ENCODE measurements at places on chromosomes 1 and 21.

GRCh38 chr1:22169816-22170215, 26.9 kb upstream of the WNT4 start:
- DNase-seq = no peak

DNA sequence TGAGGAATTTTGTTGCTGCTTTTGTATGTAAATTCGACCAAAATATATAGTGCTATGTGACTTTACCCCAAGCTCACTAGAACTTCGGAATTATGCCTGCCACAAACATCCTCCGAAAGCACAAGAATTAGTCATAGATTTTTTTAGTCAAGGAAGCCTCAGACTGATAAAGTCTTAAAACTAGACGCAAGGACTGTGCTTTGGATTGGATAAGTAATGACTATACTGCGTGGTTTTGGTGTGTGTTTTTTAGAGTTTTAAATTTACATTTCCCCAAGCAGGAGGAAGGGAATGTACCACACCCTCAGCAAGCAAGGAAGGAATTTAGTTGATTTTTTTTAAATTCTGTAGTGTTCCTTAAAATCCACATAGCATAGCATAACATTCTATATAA, 10.3 kb downstream of the WLS start:
- DNase-seq = no peak

GRCh38 chr1:62093261-62093660, 101.4 kb upstream of the L1TD1 start:
- DNase-seq = no peak

- no peak for DNase-seq
These were observed 33.1 kb upstream of the FOXO6 start for GRCh38 chr1:41328001-41328615.

GRCh38 chr1:46437723-46438122, 43.6 kb downstream of the FAAH start:
- DNase-seq = no peak

All from GM12891 (cell line).